Stimulated activated CD4-positive, alpha-beta T cell treated with anti-CD3 and anti-CD28 coated beads, TNF-alpha, amount 100 ng/mL, for 24 hours (primary cell): ENCODE measurements at places on chromosomes 1 and 21.
A peak's percentile ranks its signal among the peaks of the same experiment; 100 is the strongest.

- no peak for DNase-seq
Measured at GRCh38 chr1:173153503-173153902, 53.6 kb downstream of the TNFSF4 start.

- DNase-seq: no peak
Measured at GRCh38 chr1:205976708-205977401, 26.3 kb downstream of the RAB7B start.

GRCh38 chr1:11802973-11803885 lies 2.5 kb downstream of the MTHFR start:
- peak; percentile 17 for DNase-seq

DNA sequence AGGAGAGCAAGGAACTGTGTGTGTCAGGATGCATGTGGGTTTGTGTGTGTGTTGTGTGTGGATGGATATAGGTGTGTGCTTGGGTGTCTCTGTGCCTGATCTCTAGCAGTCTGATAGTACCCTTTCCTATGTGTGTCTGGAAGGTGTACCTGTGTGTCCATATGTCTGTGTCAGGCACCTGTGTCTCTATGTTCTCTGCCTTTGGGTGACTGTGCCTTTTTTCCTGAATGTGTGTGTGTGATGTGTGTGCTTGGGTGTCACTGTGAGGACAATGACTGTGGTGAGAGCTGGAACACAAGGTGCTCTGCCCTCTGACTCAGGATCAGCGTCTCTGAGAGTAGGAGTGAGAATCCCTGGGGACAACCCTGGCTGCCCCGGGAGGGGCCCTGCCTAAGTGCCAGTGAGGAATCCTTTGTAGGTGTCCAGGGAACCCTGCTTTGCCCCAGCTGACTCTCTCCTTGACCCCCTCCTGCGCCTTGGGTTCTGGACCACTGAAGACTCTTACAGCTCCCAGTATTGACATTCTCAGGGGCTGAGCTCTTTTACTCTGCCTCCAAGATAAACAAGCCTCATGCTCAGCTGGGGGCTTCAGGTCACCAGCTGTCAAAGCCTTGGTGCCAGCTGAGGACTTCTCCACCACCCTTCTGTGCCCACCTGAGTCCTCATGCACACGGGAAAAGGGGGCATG lies 735 bp upstream of the EFNA3 start:
- no peak for DNase-seq

- no peak for DNase-seq
Measured at GRCh38 chr1:191912517-191912916, 245.7 kb upstream of the RGS18 start.

DNA sequence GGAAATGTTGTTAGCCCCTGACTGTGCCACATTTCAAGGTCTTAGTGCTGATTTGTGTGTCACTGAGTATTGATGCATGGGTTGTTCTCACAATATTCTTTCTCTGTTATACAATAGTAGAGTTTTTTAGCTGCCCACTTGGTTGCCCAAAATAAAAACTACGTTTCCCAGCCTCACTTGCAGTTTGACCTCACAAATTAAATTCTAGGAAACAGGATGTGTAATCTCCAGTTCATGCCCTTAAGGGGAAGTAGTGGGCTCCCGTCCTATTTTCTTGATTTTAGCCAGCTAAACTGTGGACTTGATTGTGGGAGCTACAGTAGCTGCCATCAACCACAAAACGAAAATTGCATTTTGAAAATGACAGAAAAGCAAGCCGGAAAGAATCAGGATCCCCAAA lies 27.3 kb upstream of the LAMC1 start:
- DNase-seq: no peak

DNA sequence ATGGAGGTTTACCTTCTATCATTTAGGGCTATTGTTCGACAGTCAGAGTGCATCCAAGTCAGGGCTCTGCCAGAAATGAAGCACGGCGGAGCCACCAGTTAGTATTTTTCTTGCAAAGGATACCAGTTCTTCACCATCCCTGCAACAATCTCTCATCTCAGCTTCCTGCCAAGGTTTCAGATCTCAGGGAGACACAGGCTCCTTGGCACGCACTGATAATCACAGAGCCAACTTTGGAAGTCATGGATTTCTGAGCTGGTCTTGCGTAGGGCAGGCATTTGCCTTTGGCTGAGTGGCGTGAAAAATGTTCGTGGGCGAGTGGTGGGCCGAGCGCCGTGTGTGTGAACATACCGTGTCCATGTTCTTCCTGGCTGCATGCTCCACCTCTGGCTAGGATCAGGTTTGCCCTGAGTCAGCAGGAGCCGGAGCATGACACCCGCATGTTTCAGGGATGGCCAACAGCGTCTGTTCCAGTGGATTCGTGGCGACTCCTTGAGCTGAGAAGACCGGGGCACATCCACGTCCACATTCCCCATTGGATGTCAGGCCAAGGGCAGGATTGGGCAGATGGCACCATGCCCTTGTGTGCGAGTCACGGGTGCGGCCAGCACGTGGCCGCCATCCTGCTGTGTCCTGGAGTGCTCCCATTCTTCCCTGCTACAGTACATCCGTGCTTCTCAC lies 118.5 kb upstream of the C1orf174 start:
- DNase-seq: no peak

- no peak for DNase-seq
Measured at GRCh38 chr21:38409907-38410306, 88.4 kb downstream of the ERG start.

- no peak for DNase-seq
Measured at GRCh38 chr1:216961516-216961915, 238.3 kb upstream of the ESRRG start.

DNA sequence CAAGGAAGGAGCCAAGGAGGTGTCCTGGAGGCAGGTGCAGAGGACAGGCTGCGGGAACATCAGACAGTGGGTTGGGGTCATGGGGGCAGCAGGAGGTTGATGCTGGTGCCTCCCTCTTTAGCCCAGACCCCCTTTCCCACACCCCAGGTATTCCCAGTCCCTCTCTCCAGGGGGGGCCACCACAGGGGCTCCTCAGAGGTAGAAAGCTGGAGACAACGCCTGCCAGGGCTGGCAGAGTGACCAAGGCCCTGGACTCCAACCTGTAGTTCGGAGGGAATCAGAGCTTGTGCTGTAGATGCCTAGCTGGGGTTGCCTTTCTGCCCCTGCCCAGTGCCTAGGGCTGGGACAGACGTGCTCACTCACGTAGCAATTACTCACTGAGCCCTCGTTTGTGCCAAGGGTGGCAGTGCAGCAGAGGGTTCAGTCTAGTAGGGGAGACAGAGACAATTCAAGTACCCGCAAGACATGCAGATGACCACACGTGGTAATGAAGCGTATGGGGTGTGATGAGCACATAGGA lies 148.2 kb downstream of the PTPRU start:
- no peak for DNase-seq

GRCh38 chr1:112247961-112248360 lies 148.1 kb upstream of the CTTNBP2NL start:
- no peak for DNase-seq

- no peak for DNase-seq
Measured at GRCh38 chr1:96588416-96588995, 133.1 kb upstream of the PTBP2 start.

GRCh38 chr1:21572735-21573277 lies 63.6 kb downstream of the ALPL start:
- no peak for DNase-seq

DNA sequence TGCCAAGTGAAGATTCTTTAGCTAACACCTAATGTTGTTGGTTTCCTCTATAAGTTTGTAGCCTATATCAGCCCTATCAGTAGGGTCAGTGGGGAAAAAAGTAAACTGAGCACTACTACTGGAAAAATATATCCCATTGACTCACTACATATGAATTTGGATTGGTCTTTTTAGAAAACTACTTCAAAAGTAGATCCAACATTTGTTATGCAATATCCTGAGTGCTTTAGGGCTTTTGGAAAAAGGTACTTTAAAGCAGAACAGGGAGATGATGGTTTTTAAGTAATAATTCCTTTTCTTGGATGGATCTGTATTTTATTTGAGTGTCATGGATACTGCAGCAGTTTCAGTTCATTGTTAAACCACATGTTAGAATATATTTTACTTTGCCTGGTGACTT lies 7.1 kb downstream of the C1orf21 start:
- DNase-seq: no peak

GRCh38 chr1:23562137-23562876 lies 3.0 kb upstream of the ID3 start:
- no peak for DNase-seq

GRCh38 chr1:96060621-96061020 lies 661.0 kb upstream of the PTBP2 start:
- DNase-seq: no peak

GRCh38 chr1:175188936-175189335 lies 3.6 kb downstream of the KIAA0040 start:
- DNase-seq: peak; percentile 32

GRCh38 chr21:44709426-44710293 lies 1.7 kb downstream of the TSPEAR start:
- no peak for DNase-seq

DNA sequence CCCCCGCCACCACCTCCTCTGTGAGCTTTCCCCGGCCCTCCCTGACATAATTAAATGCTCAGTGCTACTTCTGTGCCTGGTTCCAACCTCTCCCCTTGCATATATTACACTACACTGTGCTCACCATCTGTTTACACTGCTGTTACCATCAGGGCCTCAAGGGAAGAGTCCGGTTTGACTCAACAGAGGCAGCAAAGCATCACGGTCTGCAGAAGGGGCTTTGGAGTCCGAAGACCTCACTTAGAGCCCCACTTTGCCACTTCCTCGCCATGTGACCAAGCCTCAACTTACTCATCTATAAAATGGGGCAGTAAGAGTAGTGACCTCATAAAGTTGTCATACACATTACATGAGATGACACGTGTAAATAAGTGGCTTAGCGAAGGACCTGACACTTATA lies 27.4 kb downstream of the KCNN3 start:
- DNase-seq: no peak

- no peak for DNase-seq
Measured at GRCh38 chr1:212949771-212950170, 570 bp upstream of the VASH2 start.

- DNase-seq: no peak
Measured at GRCh38 chr21:15508554-15508953, 221.2 kb upstream of the USP25 start.

- no peak for DNase-seq
Measured at GRCh38 chr1:171833091-171833825, 8.0 kb upstream of the DNM3 start.

DNA sequence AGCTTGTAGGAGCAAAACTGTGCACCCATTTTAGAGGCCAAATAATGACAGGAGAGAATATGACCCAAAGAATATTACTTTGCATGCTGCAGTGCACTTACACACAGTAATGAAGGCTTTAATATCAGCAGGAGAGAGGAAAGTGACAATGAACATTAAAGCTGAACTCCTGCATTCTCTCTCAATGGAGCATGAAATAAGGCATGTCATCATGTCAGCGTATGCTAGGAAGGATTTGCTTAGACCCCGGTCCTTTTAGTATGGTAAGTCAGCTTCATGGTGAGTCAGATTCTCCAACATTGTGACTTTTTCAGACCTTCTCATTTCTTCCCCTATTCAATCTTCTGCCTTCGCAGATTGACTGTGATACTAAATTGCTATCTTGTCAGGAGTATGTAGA lies 210.7 kb upstream of the TMPRSS15 start:
- DNase-seq: no peak

DNA sequence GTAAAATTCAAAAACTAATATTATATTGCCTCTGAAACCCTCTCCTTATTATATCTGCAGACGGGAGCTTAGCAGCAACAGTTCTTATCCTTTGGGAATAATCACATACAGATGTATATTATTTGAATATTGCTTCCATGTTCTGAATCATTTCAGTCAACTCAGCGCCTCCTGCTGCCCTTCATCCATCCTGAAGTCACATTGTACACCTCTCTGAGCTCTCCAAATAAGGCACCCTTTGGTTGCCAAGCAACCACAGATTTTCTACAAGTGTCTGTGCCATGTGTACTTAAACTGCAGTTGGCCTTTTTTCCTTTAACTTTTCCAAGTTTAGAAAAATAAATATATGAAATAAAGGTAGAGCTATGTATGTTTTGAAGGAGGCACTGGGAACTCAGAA lies 384.3 kb downstream of the LRRIQ3 start:
- DNase-seq: no peak

- no peak for DNase-seq
Measured at GRCh38 chr1:213397638-213398037, 346.6 kb downstream of the RPS6KC1 start.

DNA sequence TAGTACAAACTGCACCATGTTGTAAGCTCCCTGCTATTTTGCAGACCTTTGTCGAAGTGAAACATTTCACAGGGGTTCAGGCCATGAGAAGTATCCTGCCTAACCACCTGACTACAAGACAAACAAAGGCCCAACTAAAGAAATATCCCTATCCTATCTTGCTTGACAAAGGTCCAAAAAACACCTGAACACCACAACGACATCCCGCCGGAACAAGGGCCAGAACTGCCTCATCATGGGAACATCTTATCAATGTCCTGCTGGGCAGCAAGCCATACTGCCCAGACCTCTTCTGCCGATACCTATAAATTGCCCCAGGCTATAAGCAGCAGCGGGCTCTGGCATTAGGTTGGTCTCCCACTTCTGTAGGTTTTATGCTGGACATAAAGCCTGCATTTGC lies 12.3 kb downstream of the MYSM1 start:
- DNase-seq: no peak

DNA sequence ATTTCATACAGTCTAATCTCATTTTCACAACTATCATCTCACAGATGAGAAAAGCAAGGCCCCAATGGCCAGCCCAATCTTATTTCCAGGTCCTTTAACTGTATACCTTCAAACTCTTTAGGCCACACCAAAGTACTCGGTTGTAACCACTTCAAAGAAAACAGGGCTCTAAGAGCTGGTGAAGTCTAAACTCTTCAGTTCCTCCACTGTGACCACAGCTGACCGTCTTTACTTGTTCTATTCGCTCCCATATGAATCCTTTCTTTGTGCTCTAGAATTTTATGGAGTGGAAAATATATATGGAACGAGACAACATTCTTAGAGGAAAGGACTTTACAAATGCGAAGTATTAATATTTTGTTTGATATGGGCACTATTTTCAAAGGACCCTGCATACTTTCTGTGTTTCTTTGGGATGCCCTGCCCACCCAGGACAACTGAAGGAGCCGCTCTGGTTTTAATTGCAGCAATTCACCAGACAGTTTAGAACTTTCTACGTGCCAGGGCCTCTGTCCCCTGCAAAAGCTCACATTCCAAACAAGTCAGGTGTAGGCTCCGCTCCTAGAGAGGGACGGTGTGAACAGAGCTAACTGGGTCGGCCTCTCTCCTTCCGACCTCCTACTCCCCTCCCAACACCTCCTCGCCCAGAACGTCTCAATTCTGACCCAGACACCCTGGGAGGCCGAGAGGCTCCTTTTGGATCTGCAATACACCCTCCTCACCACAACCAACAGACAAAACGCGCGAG lies 15.7 kb downstream of the IER5 start:
- DNase-seq: no peak

GRCh38 chr21:42547001-42547905 lies 33.6 kb downstream of the SLC37A1 start:
- DNase-seq: no peak

DNA sequence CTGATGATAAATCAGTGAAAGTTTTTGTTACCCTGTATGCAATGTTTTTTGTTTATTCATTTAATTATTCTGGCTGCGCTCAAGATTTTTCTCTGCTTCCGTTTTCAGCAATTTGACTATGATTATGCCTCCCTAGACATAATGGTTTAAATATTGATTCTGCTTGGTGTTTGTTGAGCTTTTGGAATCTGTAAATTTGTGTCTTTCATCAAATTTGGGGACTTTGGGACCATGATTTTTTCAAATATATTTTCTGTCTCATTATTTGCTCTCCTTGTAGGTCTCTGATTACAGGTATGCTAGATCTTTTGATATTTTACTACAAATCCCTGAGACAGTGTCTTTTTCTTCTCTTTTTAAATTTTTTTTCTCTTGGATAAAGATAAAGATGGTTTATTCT lies 92.1 kb downstream of the CACHD1 start:
- no peak for DNase-seq

GRCh38 chr1:160086456-160086892 lies 5.1 kb downstream of the KCNJ9 start:
- no peak for DNase-seq
